ENCODE measurements at places on chromosomes 2 and 18.

DNA sequence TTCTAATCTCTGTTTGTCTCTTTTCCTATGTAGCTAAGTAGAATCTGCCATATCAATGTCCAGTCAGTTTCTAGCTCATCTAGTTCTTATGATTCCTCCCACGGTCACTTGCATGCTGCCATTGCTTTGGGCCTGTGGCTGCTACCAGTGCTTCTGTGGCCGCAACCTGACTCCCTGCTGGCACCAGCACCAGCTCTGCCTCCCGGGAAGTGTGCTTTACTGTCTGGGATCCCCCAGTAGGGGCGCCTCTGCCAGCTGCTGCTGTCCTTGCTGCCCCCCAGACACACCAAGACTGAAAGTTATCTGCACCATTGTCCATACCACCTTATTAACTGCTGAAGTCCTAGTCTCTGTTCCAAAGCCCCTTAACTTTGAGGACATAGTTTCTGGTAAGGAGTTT is 56.3 kb downstream of the RAPGEF4 start:
- DNase-seq: no peak

- DNase-seq: no peak
Measured at GRCh38 chr2:238563551-238563950, 136.8 kb downstream of the ASB1 start.

GRCh38 chr2:166609183-166609959 is 115.3 kb upstream of the SCN7A start:
- no peak for DNase-seq

- DNase-seq: peak; percentile 26
Measured at GRCh38 chr18:44917216-44918141, 236.8 kb downstream of the SETBP1 start.

DNA sequence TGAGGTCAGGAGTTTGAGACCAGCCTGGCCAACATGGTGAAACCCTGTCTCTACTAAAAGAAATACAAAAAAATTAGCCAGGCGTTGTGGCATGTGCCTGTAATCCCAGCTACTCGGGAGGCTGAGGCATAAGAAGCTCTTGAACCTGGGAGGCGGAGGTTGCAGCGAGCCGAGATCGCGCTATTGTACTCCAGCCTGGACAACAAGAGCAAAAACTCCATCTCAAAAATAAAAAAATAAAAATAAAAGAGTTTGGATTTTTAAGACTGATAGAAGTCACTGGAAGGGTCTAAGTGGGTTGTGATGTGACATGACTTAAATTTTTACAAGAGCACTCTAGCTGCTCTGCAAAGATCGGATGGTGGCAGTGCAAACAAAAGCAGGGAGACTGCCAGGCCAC is 15.9 kb downstream of the KCNK3 start:
- DNase-seq: no peak

DNA sequence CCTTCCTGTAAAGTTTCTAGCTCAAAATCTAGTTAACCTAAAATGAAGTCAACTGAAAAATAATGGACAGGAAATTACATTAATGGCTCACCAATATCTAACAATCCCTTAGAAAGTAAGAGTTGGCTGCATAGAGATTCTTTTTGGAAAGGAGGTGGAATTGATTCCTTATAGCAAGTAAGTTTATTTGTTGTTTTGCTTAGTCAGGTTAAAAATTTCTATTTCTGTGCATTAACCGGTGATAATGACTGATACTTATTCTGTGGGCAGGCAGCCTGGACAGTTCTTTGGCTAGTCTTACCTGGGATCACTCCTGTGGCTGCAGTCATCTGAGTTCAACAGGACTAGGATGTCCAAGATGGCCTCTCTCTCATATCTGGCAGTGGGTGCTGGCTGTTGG is 6.9 kb upstream of the BCL2L11 start:
- no peak for DNase-seq

- DNase-seq: no peak
Measured at GRCh38 chr2:153875801-153876466, 4.2 kb downstream of the GALNT13 start.

DNA sequence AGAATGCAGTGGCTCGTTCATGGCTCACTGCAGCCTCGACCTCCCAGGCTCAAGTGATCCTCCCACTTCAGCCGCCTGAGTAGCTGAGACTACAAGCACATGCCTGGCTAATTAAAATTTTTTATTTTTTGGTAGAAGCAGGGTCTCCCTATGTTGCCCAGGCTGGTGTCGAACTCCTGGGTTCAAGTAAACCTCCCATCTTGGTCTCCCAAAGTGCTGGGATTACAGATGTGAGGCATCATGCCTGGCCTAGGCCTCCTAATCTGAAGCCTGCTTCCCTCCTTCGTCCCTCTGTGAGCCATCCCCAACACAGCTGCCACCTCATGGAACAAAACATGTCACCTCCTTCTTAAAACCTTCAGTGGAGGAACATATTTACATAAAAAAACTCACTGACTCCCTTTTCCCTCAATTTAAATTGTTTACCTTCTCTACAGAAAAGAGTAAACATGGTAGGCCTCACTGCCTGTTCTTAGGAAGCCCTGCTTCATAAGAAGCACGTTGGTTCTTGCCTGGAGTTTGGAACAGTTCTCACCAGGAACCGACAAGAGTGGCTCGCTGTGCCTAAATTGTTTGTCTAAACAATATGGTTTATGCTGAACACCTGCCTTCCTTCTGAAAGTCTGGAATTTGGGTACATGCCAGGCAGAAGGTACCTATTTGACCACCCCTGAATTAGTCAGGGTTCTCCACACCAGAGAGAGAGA is 12.1 kb upstream of the RHOB start:
- DNase-seq: no peak
